Large intestine (tissue), 12 donors: ENCODE measurements at places on chromosomes 11 and 22.
A peak's percentile ranks its signal among the peaks of the same experiment; 100 is the strongest.

- no peak for DNase-seq
These were observed 5.1 kb upstream of the OSBPL5 start for GRCh38 chr11:3170044-3170755.

GRCh38 chr11:102438311-102439062, 14.1 kb downstream of the TMEM123 start:
- no peak for DNase-seq

- no peak for DNase-seq
These were observed 1.4 kb downstream of the DTX4 start for GRCh38 chr11:59173080-59173963.

GRCh38 chr11:105910095-105910715, 111.8 kb downstream of the MSANTD4 start:
- DNase-seq, result no peak

DNA sequence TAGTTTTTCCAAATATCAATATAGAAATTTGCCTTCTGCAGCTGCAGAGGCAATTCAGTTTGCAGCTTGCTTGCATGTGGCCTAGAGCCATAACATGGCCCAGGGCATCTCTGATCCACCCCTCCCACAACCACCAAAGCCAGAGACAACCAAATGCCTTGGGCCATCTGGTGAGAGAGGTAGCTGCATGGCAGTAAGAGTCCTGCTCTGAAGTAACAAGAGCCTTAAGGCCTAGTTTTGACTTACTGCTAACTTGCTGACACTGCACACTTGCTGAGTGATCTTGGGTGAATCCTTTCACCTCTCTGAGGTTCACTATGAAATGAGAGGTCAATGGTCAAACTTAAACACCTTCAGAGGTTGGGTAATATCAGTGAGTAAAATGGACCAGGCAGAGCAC, 4.9 kb upstream of the SPECC1L start:
- peak; percentile 22 for DNase-seq

DNA sequence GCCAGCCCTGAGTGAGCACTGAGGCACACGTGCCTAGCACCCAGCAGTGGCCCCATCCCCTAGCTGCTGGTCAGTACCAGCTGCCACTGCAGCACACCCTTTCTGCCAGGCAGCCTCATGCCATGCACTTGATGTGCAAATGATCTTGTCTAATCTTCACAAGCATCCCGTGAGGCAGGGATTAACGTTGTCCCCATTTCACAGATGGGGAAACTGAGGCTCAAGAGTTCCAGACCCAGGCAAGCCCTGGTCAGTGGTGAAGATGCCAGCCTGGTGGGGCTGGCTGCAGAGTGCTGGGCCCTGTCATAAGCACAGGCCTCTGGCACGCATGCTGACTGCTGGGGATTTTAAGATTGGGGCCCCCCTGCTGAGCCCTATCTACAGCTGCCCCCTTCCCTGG, 8.4 kb upstream of the CDKN1C start:
- DNase-seq, result no peak

- peak; percentile 53 for DNase-seq
These were observed 165.1 kb downstream of the CEP164 start for GRCh38 chr11:117492578-117493251.

DNA sequence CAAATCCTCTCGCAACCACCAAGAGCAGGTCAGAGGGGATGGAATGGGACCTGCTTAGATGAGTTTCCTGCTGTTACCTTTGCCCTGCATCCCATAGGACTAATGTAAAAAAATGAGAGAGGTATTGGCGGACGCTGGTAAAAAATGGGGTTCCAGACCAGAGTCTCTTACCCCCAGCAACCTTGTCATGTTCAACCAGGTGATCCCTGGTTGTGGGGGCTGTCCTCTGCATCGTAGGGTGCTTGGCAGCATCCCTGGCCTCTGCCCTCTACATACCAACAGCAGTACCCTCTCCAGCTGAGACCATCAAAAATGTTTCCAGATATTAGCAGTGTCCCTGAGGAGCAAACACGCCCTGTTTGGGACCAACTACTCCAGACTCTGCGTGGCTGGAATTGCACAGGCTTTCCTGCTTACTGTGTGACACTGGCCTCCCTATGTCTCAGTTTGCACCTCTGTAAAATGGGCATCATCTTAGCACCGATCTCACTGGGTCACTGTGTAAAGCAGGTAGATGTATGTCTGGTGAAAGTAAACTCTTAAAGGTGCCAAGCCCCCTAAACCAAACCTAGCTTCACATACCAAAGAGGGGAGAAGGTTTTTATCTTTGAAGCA, 1.5 kb downstream of the APOL6 start:
- DNase-seq, result no peak
